ENCODE measurements at places on chromosomes 12 and 14. TPM values are rescaled to one million over a fixed set of nuclear protein-coding genes. Genes with fewer than 3 reads are reported as not detected.

DNA sequence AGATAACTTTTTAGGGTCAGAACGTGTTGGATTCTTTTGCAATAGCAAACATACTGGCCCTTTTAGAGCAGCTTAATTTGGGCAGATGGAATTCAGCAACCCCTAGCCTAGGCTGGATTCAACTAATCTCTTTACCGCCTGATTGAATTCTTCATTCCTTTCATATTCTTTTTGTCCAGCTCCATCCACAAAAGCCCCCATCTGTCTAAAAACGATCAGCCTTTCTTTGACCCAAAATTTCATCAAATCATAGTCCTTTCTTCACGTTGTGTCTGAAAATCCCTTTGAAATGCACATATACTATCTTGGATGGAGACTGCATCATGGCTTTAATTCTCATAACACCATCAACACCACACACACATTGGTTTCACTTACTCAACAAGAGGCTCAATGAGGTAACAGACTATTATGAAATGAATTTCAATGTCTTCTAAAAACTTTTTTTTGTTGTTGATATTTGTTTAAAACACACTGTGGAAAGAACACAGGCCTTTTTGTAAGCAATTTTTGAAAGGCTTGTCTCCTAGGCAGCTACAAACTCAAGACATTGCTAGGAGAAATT is 128.0 kb upstream of the EEA1 start:
- no peak overlapping the region for H3K27ac ChIP-seq
- no peak for DNase-seq
- no peak overlapping the region for H3K4me3 ChIP-seq
- no peaks in the 10 kb centered on the region for H3K36me3 ChIP-seq
- H3K4me1 ChIP-seq, result peaks cover 11% of the 10 kb centered on the region

DNA sequence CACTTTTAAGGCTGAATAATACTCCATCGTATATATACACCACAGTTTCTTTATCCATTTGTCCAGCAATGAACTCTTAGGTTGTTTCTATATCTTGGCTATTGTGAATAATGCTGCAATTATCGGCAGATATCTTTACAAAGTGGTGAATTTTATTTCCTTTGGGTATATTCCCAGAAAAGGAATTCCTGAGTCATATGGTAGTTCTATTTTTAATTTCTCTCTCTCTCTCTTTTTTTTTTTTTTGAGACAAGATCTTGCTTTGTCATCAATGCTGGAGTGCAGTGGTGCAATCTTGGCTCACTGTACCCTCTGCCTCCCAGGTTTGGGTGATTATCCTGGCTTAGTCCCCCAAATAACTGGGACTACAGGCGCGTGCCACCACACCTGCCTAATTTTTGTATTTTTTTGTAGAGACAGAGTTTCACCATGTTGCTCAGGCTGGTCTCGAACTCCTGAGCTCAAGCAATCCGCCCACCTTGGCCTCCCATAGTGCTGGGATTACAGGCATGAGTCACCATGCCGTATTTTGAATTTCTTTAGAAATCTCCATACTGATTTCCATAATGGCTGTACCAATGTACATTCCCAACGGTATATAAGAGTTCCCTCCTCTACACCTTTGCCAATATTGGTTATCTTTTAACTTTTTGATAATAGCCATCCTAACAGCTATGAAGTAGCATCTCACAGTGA is 98.4 kb downstream of the EFCAB11 start:
- no peak overlapping the region for H3K27ac ChIP-seq
- H3K27me3 ChIP-seq, result no peaks in the 10 kb centered on the region
- H3K4me1 ChIP-seq, result peaks cover 8% of the 10 kb centered on the region
- H3K4me3 ChIP-seq, result no peak overlapping the region
- H3K36me3 ChIP-seq, result no peaks in the 10 kb centered on the region
- DNase-seq, result no peak

DNA sequence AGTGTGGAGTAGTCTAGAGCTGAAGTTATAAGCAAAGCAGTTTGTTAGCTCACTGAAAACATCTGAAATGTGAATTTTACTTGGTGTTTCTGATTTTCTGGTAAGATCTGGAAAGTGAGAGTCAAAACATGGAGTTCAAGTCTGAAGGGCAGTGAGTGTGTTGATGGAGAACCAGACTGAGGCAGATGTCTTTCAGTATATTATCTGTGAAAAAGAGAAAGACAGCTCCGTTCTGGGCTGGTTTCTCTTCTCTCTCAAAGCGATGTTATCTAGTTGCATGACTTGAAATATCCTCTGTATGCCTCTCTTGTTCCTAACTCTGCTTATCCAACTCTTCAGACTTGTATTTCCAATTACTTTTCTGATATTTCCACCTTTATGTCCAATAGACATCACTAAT is 381.9 kb upstream of the RGS6 start:
- no peaks in the 10 kb centered on the region for H3K36me3 ChIP-seq
- no peak overlapping the region for H3K4me3 ChIP-seq
- DNase-seq, result no peak

- H3K36me3 ChIP-seq, result no peaks in the 10 kb centered on the region
- H3K4me3 ChIP-seq, result no peak overlapping the region
- peaks cover 30% of the 10 kb centered on the region for H3K4me1 ChIP-seq
- peaks cover 2% of the 10 kb centered on the region for H3K27me3 ChIP-seq
Observed at GRCh38 chr14:95067526-95067925, 89.8 kb downstream of the DICER1 start.

GRCh38 chr14:67698179-67698578 is 2.6 kb upstream of the RDH11 start:
- no peak overlapping the region for H3K27ac ChIP-seq
- no peak overlapping the region for H3K4me3 ChIP-seq
- H3K27me3 ChIP-seq, result no peaks in the 10 kb centered on the region
- DNase-seq, result no peak

DNA sequence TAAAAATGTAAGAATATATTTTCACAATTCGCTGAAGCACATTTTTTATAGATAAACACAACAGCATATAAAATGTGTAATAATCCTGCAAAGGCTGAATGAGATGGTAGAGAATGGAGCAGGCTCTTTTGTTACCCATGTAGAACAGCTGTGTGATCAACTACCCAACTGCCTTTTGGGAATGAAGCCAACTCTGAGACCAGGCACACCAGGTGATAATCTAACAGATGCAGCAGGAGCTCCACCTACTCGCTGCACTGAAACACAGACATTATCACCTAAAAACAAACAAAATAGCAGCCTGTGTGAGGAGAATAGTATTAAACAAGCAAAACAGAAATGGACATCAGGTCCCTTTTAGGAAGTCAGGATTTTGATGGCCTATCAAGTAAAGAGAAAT is 183.3 kb downstream of the CCDC59 start:
- peaks cover 7% of the 10 kb centered on the region for H3K27me3 ChIP-seq
- no peaks in the 10 kb centered on the region for H3K36me3 ChIP-seq
- H3K27ac ChIP-seq, result no peak overlapping the region

DNA sequence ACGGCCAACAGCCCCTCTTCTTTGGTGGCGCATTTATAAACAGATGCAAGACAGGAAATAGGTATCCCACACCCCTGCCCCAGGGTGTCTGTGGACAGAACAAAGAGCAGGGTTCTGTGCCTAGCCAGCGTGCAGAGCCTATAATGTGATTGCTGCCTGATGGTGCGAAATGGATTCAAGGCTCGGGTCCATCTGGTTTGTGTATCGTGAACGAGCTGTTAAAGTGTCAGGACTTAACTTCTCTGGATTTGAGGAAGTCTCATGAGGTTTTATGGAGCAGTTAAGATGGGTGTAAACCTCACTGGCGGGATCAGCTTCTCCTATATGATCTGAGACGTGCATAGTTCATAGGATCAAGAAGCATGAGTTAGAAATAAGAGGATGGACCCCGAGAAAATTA is 388.7 kb upstream of the TBX3 start:
- H3K4me3 ChIP-seq, result no peak overlapping the region
- peak overlapping the region; percentile 87 for H3K27ac ChIP-seq
- no peak for DNase-seq
- no peaks in the 10 kb centered on the region for H3K27me3 ChIP-seq

DNA sequence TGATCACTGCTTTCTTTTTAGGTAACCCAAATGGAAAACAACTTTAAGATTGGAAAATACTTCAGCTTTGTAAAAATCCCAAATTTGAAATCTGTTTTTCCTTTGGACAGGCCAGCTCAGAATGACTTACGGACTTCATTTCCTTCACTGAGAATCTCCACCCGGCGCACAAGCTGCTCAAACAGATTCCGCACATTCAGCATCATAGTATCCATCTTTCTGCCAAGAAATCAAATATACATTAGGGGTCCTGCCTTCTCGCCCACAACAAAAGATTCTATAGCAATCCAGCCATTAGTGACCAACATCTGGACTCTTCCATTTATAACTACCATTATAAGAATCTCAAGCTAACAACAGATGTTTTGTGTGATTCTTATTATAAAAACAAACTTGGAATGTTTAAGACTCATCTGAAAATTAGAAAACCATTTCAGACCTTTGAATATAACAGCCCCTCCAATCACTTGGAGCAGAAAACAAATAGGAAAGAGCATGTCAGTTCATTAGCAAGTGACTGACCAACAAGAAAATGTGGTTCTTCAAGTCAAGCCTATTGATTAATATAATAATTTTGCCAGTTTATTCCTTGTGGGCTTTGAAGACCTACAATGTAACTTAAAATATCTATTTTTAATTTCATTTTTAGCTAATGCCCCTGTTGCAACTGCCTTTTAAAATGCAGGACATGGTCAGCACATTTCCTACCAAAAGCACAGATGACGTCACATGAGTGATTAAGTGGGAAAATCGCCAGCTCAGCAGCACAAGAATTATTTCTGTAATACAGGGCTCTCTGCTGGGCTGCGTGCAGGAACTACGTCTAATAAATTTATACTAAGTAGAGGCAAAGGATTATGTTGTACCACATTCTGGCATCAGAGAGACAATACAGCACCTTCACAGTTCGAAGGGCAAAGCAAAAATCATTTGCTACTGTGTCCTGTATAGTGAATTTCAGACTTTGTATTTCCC is 8.5 kb downstream of the RACGAP1 start:
- peak overlapping the region; percentile 72 for H3K27ac ChIP-seq
- DNase-seq, result no peak
- H3K27me3 ChIP-seq, result no peaks in the 10 kb centered on the region
- no peak overlapping the region for H3K4me3 ChIP-seq
- peaks cover 4% of the 10 kb centered on the region for H3K36me3 ChIP-seq
- H3K4me1 ChIP-seq, result peaks cover 17% of the 10 kb centered on the region

DNA sequence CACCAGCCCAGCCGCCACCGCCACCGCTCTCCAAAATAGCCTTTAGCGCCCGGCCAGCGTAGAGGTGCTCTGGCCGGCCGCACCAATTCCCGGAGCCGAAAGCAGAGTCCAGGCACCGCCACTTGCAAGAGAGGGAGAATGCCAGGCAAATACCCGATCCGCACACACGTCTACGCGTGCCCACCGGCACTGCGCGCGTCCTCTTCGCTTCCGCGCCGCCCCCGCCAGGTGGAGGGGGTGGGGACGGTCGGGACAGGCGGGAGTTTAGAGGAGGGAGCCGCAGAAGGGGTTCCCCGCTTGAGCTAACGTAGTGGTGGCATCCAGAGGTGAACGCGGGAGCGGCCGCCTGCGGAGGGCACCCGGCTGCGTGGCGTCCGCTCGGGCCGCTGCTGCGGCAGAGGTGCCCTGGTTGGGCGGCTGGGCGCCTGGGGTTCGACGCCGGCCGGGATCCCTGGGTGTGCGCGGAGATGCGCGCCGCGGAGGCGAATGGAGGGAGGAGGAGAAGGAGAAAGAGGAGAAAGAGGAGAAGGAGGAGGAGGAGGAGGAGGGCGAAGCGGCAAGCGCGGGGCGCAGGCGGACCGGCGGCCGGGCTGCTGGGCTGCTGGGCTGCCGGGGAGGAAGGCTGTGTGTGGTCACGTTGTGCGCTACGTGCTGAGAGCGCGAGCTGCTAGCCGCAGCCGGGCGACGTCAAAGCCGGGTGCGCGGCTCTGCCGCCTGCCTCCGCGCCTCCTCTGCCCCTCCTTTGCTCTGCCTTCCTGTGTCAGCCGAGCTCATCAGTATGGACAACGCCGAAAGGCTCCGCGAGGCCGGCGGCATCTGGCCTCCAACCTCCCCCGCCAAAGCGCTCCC is at the start of gene MDGA2:
Gene MDGA2, minus strand, starts transcription at position 140 of the 849 bp plus-strand sequence.
- H3K4me3 ChIP-seq, result peak within 1 kb of the TSS; percentile 76
- no peak within 1 kb of the TSS for H3K27ac ChIP-seq
- peak; percentile 51 for DNase-seq

DNA sequence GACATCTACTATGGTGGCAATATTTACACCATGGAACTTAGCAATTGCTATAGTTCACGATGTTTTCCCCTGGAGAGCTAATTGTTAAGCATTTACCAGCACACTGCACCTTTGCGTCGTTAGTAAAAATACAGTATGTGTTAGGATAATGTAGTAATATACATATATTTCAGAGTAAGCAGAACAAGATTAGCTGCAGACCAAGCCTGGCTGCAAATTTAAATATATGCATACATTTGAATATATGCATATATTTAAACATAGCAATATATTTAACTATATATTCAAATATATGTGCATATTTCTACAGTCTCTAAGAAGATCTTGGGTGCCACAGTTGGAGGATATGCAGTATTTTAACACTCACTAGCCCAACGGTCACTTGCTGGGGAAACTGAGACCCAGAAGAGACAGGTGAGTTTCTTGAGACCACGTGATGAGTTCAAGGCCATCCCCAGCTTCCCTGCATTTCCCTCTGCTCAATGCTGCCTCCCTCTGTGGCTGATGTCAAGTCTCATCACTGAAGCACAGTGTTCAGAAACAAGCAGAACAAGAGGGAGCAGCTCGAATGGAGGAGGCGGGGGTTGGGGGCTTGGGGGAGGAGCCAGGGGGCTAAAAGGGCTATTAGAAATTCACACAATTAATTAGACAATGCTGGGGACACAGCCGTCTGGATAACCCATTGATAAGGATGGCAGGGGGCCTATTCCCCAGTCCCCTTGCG is 708.0 kb downstream of the MED13L start:
- no peak for DNase-seq
- H3K27me3 ChIP-seq, result no peaks in the 10 kb centered on the region
- H3K4me3 ChIP-seq, result no peak overlapping the region
- no peaks in the 10 kb centered on the region for H3K36me3 ChIP-seq
- no peak overlapping the region for H3K27ac ChIP-seq
- H3K4me1 ChIP-seq, result peaks cover 10% of the 10 kb centered on the region

DNA sequence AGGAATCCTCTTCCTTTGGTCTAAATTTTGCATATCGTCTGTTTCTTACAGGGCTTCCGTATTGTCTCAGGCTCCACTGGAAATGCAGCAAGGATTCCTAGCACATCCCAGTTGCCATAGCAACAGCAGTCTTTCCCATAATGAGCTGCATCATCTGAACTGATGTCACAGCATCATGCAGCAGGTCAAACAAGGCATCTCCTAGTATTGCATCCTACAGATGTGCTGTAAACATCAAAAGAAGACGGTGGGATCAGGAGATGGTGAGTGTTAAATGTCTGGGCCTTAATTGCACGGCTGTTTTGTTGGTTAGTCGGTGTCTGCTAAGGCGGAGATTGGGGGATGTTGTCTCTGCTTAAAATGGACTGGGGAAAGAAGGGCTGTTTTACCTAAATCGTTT is at the start of gene AKAP6:
Gene AKAP6, plus strand, starts transcription at position 153 of the 400 bp plus-strand sequence. CDS start 104,196 bp downstream, outside the sequence.
- H3K4me3 ChIP-seq, result no peak within 1 kb of the TSS
- H3K27me3 ChIP-seq, result no peaks in the 10 kb centered on the region
- H3K27ac ChIP-seq, result no peak within 1 kb of the TSS
- no peaks in the 10 kb centered on the region for H3K36me3 ChIP-seq
- peaks cover 28% of the 10 kb centered on the region for H3K4me1 ChIP-seq

- H3K4me1 ChIP-seq, result peaks cover 33% of the 10 kb centered on the region
- no peak overlapping the region for H3K4me3 ChIP-seq
- no peak for DNase-seq
- no peaks in the 10 kb centered on the region for H3K36me3 ChIP-seq
- H3K27me3 ChIP-seq, result no peaks in the 10 kb centered on the region
Observed at GRCh38 chr12:18383203-18383602, 121.9 kb downstream of the PIK3C2G start.

- H3K27me3 ChIP-seq, result no peaks in the 10 kb centered on the region
- H3K27ac ChIP-seq, result no peak overlapping the region
Observed at GRCh38 chr12:120483621-120484020, 12.3 kb upstream of the DYNLL1 start.

Gene SIX1
- 0.16 TPM for total RNA-seq

Gene CLEC1A
- total RNA-seq, result 0.32 TPM
